HT-29 (cell line): ENCODE measurements at places on chromosomes 13 and 19.
A peak's percentile ranks its signal among the peaks of the same experiment; 100 is the strongest.

- DNase-seq: no peak
These were observed 5.5 kb upstream of the SULT2A1 start for GRCh38 chr19:47891622-47891922.

- DNase-seq: peak; percentile 98
These were observed at the start of gene ZNF112 for GRCh38 chr19:44356383-44357111. TSS of gene ZNF112 (minus strand) at chr19:44356680. CDS start at chr19:44340539, 16,141 bp downstream.

DNA sequence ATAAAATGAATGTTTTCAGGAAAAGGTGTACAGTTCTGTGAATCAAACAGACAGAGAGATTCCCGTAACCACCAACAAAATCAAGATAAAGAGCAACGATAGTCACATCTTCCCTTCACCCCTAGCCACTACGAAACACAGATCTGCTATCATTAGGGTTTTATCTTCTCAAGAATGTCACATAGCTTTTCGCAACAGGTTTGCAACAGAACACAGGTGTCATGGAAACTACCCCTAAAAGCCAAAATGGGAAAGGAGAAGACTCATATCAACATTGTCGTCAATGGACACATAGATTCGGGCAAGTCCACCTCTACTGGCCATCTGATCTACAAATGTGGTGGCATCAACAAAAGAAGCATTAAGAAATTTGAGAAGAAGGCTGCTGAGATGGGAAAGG lies 11.1 kb downstream of the GPR42 start:
- DNase-seq: no peak

- DNase-seq: no peak
These were observed 8.5 kb downstream of the MAU2 start for GRCh38 chr19:19329126-19329525.
